ENCODE measurements at places on chromosomes 5 and 9.

DNA sequence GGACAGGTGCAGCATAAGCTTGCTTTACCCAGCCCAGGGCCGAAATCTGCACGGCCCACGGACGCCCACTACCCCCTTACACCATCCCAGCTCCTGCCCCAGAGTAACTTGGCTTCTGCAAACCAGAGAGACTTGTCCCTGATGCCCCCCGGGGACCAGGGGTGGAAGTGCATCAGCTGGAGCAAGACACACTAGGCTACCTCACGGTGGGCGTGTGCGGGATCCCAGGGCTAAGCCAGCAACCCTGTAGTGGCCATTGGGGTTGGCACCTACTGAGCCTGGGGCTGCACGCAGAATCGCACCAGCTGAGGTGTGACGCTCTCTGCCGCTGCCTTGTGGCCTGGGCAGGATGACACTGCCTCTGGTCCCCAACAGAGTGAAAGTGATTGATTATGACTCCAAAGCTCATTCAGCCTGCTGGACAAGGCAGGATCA is 6.1 kb upstream of the ZNF79 start:
- DNase-seq: no peak

GRCh38 chr9:108852079-108852478 is 3.7 kb downstream of the ACTL7B start:
- no peak for DNase-seq

GRCh38 chr9:74577956-74578355 is 80.8 kb downstream of the RORB start:
- no peak for DNase-seq

GRCh38 chr5:171168171-171168570 is 140.9 kb upstream of the TLX3 start:
- DNase-seq: no peak

GRCh38 chr5:125262782-125263181 is 516.3 kb upstream of the ZNF608 start:
- DNase-seq: no peak

DNA sequence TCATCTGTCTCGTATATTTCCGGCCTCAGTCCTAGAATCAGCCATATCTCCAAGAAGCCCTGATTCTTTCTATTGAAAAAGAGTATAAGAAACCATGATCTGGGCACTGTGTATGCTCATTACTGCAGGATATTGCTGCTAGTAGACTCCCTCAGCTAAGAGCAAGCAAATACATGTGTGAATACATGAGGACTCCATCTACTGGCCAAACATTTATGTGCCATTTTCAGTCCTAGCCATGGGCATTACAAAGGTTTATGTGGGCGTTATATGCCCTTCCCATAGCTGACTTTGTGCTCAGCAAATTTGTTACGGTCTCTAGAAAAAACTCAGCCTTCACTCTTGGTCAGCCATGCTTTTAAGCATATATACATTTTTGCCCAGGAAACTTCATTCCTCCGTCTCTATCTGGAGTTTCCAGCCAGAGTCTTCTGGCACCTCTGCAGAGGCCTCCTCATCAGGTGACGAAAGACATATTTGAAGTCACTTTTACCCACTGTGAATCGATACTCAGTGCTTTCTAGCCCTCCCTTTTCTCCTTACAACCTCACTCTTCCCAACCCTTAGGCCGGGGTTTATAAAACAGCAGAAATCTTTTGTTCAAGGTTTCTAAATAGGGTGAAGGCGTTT is 1495.6 kb upstream of the CDH6 start:
- no peak for DNase-seq

DNA sequence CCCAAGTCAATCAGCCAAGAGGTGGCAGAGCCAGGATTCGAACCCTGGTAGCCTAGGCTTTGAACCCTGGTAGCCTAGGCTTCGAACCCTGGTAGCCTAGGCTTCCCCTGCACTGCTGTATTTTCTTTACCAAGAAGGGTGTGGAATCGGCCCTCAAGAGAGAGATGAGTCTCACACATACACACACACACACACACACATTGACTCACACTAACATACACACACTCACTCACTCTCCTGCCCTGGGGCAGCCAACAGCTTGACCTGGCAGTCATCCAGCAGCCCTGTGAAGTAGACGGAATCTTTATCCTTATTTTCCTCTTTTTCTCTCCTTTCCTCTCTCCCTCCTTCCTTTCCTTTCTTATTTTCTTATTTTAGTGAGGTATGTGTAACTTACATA is 55.4 kb upstream of the RPL26L1 start:
- no peak for DNase-seq

DNA sequence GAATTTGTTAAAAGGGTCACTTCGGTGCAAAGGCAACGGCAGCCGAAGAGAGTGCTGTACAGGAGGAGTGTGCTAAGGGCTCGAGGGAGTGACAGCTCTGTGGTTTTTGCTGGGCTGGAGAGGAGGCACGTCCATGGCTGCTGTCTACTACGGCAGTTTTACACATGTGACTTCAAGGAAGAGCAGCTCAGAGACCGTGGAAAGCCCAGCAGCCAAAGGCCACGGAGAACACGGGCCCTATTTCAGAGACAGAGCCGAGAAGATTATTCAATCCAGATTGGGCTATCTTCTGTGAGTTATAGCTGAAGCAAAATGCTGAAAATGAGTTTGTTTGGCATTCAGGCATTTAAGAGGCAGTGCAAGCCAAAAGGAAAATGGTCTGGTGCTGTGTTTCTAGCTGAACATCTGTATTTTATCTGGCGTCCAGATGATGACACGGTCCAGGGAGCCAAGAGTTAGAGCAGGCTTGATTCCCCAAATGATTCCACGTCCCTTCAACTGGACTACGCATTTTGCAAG is 96.4 kb downstream of the RFK start:
- no peak for DNase-seq

GRCh38 chr9:70385426-70385825 is 29.0 kb downstream of the KLF9 start:
- DNase-seq: no peak

DNA sequence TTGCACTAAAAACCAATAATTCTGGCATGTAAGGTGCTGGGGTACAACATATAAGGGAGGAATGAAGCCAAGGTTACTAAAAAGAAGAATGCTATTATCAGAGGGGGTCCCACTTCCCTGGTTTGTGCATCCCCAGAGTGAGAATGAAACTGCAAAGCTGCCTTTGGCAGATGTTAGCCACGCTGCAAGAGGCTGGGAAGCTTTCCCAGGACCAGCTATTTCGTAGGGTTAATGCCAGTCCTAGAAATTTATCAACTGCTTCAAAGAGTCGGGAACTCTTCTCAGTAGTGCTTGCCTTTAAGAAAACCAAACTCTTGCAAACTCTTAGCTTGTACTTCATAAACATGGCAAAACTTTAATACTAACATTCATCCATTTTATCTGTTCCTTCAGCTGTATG is 87.5 kb upstream of the NR5A1 start:
- no peak for DNase-seq

GRCh38 chr9:130331061-130331460 is 65.5 kb downstream of the HMCN2 start:
- DNase-seq: no peak

DNA sequence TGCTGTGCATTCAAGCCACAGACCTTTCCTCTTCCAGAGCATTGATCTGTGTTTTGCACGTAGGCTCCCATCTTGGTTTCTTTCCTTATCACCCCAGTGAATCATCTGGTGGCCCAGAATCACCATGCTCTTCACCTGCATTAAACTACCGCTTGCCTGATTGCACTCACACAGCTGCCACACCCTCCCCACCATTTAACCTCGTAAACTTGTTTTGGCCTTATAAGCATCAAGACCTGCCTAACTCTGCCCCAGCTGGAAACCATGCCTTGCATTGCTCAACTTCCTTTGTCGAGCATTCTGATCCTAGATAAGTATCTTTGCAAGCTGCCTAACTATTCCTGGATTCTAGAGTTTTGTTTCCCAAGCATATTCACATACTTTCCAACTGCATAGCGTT is 369.6 kb upstream of the SEMA6A start:
- no peak for DNase-seq

- no peak for DNase-seq
Observed at GRCh38 chr9:101737165-101737704, 1.2 kb downstream of the GRIN3A start.

DNA sequence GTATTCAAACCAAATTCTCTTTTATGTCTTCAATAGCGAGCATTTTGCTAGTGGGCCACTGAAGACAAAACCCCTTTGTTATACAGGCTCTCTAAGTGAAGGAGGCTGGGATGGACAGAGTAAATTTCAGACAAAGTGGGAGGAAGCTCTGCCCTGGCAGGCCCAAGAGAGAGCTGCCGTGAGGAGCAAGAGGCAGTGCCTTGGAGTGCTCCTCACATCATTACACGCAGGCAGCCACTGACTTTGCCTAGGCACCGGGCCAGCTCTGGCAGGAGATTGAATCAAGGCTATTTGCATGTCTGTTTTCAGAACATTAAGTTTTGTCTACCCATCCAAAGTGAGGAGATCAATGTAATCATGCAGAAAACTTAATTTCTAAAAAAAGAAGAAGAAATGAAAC is 167.7 kb downstream of the CCDC192 start:
- DNase-seq: no peak

DNA sequence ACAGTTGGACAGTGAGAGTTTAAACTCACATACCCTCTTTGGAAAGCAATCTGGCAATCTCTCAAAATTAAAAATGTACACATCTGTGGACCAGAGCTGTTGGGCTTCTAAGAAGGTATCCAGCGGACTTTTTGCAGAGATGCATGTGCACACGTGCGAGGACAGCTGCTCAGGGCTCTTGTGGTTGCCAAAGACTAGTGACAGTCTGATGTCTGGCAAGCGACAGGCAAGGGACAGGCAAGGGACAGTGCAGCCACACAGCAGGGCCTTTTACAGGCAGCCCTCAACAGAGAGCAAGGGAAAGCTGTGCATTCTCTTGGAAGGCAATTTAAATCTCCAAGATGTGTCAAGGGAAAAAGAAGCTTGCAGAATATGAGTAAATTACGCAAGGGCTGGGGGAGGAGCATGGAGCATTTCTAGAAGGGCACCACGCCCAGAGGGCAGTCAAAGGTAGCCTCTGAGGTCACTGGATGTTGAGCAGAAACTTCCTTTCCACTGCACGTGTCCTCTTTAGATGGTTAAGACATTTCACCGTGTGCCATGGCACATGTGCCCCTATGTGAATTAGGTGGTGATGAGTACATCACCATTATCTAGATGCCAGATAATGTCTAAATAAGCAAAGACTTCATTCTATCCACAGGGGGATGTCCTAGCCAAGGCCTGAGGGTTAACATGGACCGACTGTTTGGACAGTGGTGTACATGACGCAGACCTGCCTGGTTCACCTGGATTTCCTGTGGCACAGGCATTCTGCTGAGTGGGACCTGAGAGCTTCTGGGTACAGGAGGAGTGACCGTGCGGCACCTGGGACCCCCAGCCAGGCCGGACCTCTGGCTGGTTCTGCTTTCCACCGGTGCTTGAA is 9.1 kb downstream of the GFPT2 start:
- no peak for DNase-seq

DNA sequence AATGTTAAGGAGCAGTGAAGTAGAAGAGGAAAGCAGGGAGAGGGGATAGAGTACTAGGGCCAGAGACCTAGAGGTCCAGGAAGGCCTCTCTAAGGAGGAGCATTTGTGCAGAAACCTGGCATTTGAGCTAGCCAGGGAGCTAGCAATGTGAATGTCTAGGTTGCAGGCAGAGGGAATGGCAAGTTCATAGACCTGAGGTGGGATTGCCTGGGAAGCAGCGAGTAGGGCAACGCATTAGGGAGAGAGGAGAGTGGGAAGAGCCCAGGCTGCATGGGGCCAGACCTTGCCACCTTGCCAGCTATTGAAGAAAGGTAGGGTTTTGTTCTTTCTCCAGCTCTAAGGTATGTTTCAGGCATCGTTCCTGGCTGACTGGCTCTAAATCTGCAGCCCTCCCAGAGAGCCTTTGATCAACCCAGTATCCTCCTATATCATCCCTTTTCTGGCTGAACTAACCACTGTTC is 54.0 kb downstream of the SLC22A5 start:
- no peak for DNase-seq

GRCh38 chr9:97806721-97807120 is 46.3 kb upstream of the FOXE1 start:
- DNase-seq: no peak

DNA sequence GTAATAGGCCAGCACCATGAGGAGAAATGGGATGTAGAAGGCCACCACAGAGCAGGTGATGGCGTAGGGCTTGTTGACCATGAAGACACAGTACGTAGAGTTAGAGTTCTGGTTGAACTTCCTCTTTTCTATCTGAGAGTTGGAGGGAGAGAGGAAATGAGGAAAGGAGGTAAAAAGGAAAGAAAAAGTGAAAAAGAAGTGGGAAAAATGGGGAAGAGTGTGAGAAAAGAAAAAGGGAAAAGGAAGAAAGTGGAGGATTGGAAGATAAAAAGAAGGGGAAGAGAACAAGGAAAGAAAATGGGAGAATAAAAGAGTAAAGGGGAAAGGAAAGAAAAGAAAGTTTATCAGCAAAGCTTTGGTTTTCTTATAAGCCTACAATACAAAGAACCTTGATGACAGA is 126.1 kb downstream of the FBXO38 start:
- DNase-seq: no peak

GRCh38 chr5:177096162-177097015 is 9.7 kb downstream of the FGFR4 start:
- DNase-seq: no peak

DNA sequence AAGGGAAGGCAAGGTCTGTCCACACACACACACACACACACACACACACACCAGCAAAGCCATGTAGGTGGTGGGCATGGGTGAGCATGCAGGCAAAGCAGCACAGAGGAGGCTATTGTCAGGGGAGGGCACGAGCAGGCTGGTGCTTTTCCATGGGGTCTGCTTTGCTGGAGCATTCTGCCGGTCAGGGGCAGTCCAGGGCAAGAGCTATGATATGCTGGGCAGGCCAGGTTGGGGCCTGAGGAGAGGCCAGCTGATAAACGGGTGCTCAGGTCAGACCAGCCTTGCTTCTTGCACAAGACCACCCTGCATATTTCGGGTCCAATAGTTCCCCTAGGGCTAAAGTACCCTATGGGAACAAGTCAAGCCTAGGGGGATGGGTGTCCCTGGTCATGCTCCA is 253.9 kb upstream of the DMAC1 start:
- DNase-seq: no peak

Data from stimulated activated CD8-positive, alpha-beta memory T cell treated with anti-CD3 and anti-CD28 coated beads, Interleukin-4, amount 100 ng/mL, for 1 hour (primary cell).